ENCODE measurements at places on chromosomes 1 and 21. TPM values are rescaled to one million over a fixed set of nuclear protein-coding genes. Genes with fewer than 3 reads are reported as not detected.

PROX1 gene
- 8.6 TPM for total RNA-seq

DNA sequence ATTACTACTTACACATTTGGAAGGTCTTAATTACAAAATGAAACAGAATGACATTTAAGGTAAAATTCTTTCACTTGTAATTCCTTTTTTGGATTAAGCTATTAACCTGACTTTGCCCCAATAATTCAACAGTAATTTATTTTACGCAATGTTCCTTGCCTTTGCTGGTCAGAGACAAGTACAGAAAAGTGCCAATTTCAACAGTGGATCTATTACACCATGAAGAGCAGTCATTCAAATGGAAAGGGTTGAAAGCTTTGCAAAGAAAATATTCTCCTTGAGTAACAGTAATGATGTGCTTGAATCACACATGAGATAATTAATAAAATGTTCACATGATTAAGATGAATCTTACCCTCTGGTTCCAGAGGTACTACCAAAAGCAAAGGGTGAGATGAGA, 84.7 kb downstream of the APP start:
- no peak for DNase-seq

KCNAB2 gene
- total RNA-seq = 7.1 TPM

- DNase-seq = no peak
Observed at GRCh38 chr1:31812158-31812829, 3.5 kb downstream of the SPOCD1 start.

- no peak for DNase-seq
Observed at GRCh38 chr1:214335567-214335966, 54.6 kb downstream of the SMYD2 start.

IQGAP3 gene
- 0.05 TPM for total RNA-seq

DNA sequence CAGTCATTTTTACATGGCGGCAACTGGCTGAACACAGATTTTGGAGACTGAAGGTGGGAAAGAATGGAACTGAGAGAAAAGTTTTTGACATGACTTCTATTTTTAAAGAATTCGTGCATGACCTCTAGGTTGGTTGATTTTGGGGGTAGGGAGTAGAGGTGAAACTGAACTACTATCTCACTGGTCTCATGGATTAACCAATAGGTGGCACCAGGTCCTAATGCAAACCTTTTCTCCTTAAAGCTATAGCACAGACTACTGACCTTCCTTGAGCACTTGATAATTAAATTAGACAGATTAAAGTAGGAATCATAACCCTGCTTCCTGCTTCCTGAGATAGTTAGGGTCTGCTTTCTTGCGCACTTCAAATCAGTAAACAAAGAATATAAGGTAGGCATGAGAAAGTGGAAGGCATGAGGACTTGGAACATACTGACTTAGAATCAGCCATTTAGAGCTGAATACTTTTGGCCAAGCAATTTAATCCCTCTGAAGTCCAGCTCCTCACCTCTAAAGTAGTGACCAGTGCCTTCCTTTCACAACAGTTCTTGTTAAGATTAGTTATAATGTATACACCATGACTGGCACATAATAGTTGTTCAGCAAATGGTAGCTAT, 206.0 kb downstream of the CENPF start:
- DNase-seq = no peak

DNA sequence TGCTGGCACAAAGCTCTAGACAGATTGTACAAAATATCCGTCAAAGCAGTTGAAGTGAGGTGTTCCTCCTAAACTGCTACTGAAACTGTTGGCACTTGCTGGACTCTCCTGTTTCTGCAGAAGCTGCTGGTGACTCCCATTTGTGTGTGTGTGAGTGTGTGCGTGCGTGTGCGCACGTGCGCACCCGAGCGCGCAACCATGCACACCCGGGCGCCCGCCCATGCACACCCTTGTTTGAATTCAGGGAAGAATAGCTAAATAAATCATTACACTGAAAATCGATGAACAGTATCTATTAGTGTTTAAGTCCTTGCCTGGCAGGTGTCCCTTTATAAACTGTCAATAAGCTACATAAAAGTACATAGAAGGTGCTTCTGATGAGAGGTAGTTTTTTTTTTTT, 156.4 kb upstream of the B3GALT2 start:
- no peak for DNase-seq

GRCh38 chr1:86522240-86522639, 24.6 kb upstream of the CLCA4 start:
- no peak for DNase-seq

GRCh38 chr1:229657993-229658755, 32.1 kb downstream of the URB2 start:
- no peak for DNase-seq

DNA sequence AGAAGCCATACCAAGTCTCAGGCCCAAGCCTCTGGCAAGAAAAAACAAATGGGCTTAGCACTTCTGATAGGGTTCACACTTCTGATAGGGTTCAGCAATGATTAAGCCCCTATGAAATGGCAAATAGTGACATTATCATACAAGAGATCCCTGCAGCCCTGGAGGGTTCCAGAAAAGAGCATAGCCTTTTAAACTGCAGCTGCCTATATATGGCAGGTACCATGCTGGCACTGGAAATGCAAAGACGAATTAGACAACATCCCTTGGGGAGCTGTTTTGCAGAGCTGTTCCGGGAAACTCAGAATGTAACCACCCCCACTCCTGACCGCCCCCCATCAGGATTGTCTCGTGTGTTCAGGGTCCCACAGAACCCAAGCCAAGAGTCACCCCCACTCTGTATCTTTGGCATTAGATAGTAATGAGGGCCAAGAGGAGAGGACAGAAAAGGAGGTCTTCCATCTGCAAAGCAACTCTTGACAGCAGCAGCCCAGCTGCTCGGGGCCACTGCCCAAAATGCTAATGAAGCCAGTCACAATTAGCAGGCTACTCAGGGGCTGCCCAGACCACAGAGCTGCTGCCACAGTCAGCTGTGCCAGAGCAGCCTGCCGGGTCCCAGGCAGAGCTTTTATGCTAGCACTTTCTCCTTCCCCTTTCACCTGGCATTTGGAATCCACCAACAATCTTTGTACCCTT, 50.9 kb downstream of the ITPKB start:
- DNase-seq = no peak

GRCh38 chr1:178579562-178579961, 66.7 kb downstream of the TEX35 start:
- no peak for DNase-seq

CLCA4 gene
- 0.23 TPM for total RNA-seq

DNA sequence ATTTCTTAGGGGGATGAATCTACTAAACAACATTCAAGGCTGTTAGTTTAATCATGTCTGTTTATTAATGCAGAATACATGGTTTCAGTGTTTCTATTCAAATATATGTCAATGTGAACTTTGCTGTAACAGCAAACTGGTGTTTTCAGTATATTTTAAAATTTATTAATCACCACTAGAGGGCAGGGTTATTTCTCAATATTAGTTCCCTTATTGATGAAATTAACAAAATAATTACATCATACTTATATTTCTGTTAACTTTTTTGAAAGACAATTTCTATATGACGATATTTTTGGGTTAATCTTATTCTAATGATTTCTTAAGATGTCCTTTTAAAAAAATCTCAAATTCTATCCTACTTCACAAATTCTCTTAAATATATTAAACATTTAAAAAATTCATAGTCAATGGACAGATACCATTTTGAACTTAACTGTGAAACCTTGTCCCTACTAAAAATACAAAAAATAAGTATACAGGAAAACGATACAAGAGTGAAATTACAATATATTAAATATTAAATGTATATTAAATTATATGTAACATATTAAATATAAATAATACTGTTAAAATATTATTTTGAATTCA, 1034.1 kb upstream of the PRMT6 start:
- no peak for DNase-seq

DNA sequence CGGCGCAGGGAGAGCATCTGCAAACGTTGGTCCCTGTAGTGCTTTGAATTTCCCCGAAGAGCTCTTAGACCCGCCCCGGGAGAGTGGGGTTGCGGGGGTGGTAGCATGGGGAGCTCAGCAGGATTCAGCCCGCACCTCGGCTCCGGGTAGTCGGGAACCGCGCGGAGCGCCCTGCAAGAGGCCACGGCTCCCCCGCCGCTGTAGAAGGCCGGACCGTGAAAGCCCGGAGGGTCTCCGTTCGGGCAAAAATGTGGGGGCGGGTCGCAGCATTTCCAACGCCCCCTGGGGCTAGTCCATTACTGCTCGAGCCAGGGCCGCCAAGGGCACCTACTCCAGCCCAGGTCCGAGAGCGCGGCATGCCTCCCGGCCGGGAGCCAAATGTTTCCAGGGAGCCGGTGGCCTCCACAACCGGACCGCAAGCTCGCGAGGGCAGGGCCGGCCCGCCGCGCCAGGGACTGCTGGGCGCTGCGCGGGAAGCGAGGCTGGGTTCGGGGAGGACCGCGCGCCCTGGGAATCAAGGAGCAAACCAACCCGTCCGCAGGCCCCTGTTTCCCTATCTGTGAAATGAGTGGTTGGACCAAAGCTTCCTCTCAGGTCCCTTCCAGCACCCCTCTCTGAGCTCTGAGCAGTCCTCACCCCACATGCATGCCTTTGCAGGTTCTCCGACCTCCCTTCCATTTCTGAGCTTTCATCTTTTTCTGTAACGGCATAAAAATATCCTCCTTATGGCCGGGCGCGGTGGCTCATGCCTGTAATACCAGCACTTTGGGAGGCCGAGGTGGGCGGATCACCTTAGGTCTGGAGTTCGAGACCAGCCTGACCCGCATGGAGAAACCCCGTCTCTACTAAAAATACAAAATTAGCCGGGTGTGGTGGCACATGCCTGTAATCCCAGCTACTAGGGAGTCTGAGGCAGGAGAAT, 775 bp upstream of the TMEM63A start:
- peak; percentile 60 for DNase-seq

GRCh38 chr21:33836408-33836807, 79.2 kb downstream of the ATP5PO start:
- DNase-seq = no peak

THEMIS2 gene
- total RNA-seq = 3.5 TPM

DNA sequence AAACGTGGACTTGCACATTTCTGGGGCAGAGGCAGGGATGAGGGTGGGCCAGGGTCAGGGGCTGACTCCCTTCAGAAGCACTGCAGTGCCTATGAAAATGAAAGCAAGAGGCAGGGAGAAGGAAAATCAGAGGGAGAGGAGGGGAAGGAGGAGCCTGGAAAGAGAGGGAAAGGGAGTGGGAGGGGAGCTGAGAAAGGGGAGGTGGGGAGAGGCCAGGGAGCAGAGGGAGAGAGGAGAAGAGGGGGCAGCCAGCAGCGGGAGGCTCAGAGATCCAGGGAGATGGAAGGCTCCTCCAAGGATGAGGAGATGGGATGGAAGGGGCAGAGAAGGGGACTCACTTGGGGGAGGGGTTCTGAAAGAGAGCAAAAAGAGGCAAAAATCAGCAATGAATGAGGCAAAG, 96.3 kb upstream of the KLHDC7A start:
- DNase-seq = no peak

DNA sequence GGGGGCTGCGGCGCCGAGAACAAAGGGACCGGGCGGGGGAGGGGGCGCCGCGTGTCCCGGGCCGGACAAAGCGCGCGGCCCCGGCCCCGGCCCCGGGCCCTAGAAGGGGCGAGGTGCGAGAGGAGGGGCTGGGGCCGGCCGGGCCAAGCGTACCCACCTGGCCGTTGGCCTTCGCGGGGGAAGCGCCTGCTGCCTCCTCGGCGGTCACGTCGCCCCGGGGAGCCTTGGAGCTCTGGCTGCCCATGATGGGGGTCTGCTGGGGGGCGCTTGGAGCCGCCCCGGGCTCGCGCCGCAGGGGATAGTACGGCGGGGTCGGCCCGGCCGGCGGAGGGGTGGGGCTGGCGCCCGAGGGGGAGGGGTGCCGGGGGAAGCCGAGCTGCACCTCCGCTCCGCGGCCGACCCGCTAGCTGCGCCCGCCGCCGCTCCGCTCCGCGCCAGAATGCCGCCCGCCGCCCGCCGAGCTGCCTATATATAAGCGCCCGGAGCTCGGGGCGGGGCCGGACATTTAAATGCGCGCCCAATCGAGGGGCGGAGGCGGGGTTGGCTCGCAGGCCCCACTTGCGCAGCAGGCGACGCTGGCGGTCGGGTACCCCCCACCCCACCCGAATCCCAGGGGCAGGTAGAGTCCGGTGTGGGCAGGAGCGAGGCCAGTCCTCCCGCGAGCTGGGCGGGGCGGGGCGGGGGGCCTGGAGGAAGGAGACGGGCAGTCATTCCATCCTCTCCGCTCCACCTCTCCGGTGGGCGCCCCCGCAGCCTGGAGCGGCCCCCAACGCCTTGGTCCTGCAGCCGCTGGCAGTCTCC, at the start of gene MARCKSL1:
MARCKSL1 (minus strand) TSS at position 444 of the 801 bp plus-strand sequence; CDS start at position 244, 200 bp downstream.
- DNase-seq = peak; percentile 95

ERG gene
- 7.0 TPM for total RNA-seq

- DNase-seq = peak; percentile 87
Observed at GRCh38 chr1:37486680-37487618, 12.6 kb downstream of the ZC3H12A start.

DNA sequence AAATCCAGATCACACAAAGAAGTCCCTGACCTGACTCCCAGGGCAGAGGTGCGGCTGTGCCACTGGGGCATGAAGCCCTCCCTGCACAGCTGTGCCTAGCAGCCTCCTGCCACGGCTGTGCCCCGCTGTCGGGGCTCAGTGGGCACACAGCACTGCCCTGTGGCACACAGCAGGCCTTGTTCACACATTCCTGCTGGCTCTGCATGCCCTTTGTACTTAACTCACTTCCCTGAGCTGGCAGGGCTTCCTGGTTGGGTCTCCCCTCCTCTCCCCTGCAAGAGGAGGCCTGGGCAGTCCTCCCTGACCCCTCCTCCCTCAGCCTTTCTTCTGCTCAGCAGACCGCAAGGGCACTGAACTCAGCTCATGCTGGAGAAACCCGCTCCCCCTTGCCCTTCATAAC, 14.8 kb downstream of the LHX4 start:
- no peak for DNase-seq

TMEM79 gene
- total RNA-seq = 0.80 TPM

DNA sequence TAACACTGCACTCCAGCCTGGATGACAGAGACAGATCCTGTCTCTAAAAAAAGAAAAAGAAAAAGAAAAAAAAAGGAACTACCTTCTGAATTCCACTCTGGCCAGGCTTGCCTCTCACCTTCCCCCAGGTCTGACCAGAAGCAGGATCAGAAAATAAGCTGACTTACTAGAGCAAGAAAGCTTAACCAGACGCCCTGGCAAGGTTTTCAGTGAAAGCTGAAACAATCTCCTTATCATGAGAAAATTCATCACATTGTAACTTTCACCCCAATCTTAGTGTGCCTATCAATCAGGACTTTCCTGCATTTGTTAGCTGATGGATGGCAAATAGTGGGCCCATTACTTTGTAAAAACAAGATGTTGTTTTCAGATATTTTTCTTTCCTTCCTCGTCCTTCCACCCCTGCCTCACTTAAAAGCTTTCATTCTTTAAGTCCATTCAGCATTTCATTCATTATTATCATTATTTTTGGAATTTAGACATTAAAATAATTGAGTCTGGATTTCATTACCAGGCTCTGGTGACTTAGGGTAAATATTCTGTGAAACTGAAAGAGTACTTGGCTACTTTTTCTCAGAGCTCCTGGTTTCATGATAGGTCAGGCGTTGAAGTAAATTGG, 96.5 kb upstream of the CD34 start:
- DNase-seq = no peak

DNA sequence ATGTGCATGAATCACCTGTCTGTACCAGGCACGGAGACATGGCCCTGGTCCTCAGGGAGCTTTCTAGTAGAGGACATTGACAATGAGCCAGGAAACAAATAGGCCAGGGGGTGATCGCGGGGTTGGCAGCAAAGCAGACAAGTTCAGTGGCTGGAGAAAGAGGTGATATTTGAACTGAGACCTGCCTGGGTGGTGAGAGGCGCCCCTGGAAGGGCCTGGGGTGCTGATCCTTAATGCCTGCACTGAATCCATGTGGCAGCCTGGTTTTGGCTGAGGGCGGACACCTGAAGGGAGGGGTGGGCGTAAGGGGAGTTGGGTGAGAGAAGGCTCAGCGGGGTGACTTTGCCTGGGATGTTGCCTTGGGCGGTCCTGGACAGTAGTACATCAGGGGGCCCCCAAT, 35.9 kb downstream of the URB2 start:
- no peak for DNase-seq

IL12RB2 gene
- total RNA-seq = not detected

SPATA6 gene
- total RNA-seq = 26.6 TPM
